Breast epithelium (tissue), 4 donors: ENCODE measurements at places on chromosomes 2 and 18. TPM values are rescaled to one million over a fixed set of nuclear protein-coding genes. Genes with fewer than 3 reads are reported as not detected.

The DPP4 gene
- total RNA-seq = 11.8 TPM

The PSMA8 gene
- total RNA-seq = not detected

The SEPTIN10 gene
- 93.5 TPM for total RNA-seq

- DNase-seq = no peak
Observed at GRCh38 chr2:60551240-60552077, 2.0 kb downstream of the BCL11A start.

- no peak for DNase-seq
Observed at GRCh38 chr2:42220566-42220965, 51.4 kb downstream of the EML4 start.

GRCh38 chr2:108370080-108370479, 7.7 kb upstream of the SULT1C4 start:
- no peak for DNase-seq

DNA sequence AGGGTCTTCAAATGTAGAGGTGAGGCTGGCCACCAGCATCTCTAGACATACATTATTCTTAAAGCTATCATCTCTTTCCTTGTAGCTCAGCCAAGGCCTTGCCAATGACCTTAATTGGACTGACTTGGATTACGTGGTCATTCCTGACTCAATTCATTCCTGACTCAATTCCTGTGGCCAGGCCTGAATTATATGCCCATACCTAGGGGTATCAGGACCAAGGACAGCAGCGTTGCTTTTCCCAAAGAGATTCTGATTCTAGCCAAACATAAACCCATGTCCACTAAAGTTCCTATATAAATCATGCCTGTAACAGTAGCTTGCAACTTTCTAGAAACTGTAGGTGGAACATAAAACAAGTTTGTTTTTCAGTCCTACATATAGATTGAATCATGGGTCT, 231.7 kb downstream of the ARL6IP6 start:
- no peak for DNase-seq

DNA sequence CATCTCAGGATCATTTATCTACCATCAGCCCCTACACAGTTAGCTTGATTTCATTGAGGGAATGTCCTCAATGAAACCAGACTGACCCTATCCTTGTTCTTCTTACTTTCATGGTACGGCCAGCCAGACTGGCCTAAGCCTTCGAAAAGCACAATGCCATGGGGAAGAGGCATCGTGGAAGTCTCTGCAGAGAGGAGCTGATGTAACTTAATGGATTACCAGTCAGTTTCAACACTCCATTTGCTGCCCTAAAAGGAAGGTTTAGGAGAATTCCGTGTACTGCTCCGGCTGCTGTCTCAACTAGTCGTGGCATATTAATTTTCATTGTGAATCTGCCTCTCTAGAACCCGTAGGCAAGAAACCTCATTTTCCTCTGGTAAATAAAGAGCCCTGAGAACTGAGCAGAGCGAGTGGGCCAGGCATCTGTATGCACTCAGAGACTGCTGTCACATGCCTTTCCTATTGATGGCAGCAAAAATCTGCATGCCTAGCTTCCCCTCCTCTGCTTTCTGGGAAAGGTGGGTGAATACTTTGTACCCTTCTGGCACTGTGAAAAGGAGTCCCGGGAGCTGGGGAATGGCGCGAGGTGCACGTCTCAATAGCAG, 184.9 kb downstream of the KLHL29 start:
- DNase-seq = no peak

DNA sequence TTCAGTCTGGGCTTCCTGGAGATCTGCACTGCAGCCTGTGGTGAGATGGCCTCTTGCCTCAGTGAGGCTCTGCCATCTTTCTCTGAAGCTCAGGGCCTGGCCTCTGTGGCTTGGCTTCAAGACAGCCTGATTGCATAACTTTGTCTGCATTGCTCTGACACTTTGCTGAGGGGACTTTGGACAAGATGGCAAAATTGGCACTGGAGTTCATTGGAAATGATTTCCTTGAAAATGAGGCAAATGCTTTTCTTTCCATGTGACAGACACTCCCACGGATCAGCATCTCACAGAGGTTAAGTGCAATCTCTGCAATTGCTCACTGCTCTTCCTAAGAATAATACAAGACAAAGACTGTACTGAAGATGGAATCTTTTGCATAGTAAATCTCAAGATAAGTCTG, 166.8 kb downstream of the KCNS3 start:
- no peak for DNase-seq

DNA sequence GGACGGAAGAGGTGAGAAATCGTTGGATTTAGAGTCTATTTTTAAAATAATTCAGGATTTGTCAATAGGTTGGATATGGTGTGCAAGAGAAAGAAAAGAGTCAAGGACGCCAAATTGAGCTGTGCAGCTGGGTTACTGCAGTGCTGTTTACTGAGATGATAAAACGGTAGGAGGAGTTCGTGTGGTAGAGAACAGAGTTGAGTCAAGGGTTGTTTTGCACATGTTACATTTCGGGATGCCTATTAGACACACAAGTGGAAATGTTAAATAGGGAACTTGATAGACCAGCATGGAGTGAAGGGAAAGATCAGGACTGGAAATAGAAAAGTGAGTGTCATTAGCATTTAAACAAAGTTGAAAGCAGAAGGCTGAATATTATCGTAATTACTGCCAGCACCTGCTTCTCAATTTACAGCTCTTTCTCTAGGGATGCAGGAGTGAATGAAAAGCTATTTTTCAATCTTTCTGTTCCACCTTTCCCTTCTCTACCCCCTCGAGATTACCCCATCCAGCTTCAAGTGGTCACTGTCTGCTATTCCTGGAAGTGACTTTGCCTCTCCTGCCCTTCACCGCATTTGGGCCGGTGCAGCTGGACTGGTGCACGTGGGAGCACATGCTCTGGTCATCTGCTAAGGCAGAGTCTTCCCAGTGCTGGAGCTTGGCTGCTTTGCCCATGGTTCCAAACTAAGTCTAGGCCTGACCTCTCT, 30.3 kb downstream of the GPR75 start:
- DNase-seq = no peak

- DNase-seq = peak; percentile 24
Observed at GRCh38 chr18:39799006-39799405, 2156.0 kb upstream of the PIK3C3 start.

GRCh38 chr2:1606046-1606400, 138.3 kb downstream of the PXDN start:
- DNase-seq = no peak
